NCI-H2081 (cell line): ENCODE measurements at places on chromosomes 2 and 18.

- no peak for DNase-seq
These were observed 187.4 kb downstream of the ALK start for GRCh38 chr2:29733965-29734364.

- no peak for DNase-seq
These were observed 19.5 kb downstream of the TTC32 start for GRCh38 chr2:19882286-19882685.

DNA sequence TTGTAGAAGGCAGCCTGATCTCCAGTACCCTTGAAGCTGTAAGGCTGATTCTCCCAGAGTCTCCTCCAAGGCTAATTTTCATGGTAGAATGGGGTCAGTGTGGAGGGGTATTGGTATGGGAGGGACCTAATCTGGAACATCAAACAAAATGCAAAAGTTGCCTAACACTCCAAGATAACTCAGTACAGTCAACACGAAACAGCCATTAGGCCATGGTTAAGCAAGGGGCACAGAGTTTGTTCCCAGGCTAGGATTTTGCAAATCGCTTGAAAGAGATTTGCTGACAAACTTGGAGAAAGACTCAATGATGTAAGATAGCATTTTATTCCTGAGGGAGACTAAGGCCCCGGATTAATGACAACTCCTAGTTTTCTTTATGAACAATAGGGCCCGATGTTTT is 5.4 kb downstream of the PID1 start:
- DNase-seq = no peak

DNA sequence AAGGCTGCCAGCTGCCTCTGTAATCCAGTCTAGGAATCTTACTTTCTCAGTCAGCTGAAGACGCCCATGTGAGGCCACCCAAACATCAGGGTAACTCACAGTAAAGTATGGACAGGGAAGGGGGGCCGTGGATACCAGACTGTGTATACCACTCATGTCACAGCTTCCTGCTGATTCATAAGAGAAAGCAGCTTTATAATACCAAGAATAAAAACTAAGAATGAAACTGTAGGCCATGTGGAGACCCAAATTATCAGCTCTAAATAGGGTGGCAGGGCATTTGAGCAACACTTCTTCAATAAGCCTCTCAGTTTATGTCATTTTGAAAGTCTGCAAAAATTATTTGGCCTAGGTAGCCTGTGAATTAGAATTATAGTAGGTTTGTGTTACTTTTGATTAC is 115.0 kb upstream of the CDCA7 start:
- DNase-seq = no peak

DNA sequence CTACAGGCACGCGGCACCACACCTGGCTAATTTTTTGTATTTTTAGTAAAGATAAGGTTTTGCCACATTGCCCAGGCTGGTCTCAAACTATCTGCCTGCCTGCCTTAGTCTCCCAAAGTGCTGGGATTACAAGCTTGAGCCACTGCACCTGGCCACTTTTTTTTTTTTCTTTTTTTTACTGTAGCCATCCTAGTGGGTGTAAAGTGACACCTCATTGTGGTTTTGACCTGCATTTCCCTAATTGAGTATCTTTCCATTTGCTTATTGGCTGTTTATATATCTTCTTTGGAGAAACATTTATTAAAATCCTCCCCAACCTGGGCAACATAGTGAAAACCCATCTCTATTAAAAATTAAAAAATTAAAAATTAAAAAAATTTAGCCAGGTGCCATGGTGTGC is 12.0 kb downstream of the PCBP1 start:
- DNase-seq = no peak

- DNase-seq = no peak
These were observed 96.1 kb upstream of the LMAN1 start for GRCh38 chr18:59454909-59455727.

DNA sequence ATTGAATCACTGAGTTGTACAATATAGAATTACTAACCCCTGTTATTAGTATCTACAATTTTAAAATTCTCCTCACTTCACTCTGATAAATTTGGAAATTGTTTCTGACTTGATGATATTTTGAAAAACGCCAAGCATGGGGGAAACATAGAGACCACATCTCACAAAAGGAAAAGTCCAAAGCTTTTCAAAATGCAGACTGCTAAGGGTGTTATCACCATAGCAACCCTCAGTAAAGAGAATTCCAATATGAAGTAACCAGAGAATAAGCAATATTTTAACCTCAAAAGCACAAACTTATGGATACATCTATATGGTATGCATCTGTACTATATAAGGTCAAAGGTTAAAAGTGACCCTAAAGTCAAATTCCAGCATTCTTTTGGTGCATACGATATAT is 22.7 kb downstream of the LRP2 start:
- DNase-seq = no peak

- no peak for DNase-seq
These were observed 3.8 kb upstream of the SIGLEC15 start for GRCh38 chr18:45821711-45822110.

DNA sequence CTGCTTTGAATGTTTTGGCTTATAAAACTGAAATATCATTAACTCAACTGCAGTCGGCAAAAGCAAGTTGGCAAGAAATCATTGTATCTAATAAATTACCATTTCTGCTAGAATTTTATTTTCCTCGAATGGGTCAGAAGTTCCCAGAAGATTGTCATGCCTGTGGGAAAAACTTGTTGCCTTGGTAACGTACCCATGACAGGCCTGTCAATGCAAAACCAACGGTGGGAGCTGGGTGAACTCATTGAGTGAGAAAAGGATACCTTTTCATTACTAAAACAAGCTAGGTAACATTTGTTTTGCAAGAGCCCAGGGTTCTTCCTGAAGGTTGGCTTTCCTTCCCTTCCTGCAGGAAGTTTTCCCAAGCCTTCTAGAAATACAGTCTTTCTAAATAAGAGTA is 9.5 kb downstream of the PLB1 start:
- DNase-seq = no peak

GRCh38 chr2:225399504-225399903 is at the start of gene NYAP2:
Gene NYAP2 (plus strand): TSS chr2:225399710. CDS start chr2:225408881, 9,171 bp downstream.
- peak; percentile 89 for DNase-seq

- DNase-seq = no peak
These were observed 534 bp upstream of the SOCS6 start for GRCh38 chr18:70288171-70288850.

DNA sequence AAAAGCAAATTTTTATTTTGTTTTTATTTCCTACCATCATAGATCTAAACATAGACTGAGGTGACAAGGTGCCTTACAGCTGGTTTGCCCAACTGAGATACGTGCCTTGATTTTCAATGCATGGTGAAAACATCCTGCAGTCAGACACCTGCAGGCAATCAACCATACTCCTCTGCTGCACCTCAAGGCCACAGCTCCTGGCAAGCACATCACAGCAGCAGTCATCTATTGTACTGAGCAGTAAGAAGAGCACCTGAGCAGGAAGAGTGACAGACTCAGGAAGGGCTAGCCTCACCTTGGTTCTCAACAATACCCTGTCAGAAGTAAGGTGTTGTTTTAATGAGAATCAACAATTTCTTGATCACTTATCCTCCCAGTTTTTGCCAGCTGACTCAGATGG is 1206.8 kb upstream of the NRXN1 start:
- DNase-seq = no peak

- no peak for DNase-seq
These were observed 30.1 kb downstream of the UXS1 start for GRCh38 chr2:106163948-106164545.

- DNase-seq = no peak
These were observed 114.7 kb downstream of the SH3RF3 start for GRCh38 chr2:109243526-109244303.

DNA sequence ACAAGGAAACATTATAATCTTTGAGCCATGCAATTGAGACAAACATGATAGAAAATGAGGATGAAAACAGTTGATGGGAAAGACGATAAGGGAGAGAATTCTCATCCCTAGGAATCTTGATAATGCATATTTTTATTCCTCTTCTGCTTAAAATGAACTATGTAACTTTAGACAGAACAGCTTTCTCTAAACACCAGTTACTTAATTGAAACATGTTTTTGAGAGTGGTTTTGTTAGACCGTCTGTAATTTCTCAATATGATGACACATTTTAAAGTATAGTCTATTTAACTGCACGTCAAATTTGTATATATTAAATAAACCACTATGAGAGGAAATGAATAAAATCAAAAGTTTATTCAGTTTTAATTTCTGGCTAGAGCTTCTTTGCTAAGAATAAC is 1453.9 kb upstream of the NXPH2 start:
- no peak for DNase-seq

- DNase-seq = no peak
These were observed 42.1 kb upstream of the TTC39C start for GRCh38 chr18:23972453-23972852.

DNA sequence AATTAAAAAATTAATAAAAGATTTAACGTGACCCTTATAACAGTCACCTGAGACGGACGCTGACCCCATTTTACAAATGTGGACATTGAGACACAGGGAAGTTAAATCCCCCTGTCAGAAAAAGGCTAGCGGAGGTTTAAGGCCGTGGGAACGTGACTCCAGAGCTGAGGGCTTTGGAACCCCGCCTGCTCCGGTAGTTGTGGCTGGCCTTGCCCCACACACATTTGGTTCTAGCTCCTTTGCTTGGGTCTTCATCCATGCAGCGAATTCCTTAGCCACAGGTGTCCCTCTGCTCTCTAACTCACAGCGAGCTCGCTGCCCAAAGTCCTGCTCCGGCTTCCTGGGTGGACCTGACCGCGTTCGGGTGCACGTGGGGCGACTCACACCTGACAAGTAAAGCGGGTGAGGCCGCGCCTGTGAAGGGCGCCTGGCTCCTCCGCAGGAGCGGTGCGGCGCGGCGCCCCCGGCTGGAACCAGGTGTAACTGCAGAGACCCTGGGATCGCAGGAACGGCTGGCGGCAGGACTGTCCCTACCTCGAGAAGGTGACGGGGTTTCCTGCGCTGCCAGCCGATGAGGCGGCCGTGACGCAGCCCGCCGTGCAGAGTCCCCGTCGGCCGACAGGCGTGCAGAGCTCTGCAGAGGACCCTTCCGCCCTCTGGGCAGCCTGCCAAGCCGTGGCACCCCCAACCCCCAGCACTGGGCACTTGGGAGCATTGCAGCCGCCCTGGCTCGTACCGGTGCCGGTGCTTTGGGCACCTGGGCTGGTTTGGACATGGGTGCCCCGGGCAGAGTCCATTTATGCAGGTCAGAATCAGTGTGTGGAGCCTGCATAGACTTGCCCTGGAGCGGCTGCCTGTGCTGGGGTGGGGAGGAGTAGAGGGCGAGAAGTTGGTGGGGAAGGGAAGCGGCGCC is 2.4 kb upstream of the PROC start:
- no peak for DNase-seq

GRCh38 chr2:172053486-172053885 is 31.8 kb upstream of the DLX1 start:
- no peak for DNase-seq

GRCh38 chr18:23106575-23106974 is 28.7 kb upstream of the CABLES1 start:
- no peak for DNase-seq

- DNase-seq = peak; percentile 21
These were observed 734.0 kb upstream of the LINC00305 start for GRCh38 chr18:64882896-64883295.

GRCh38 chr2:128628996-128629395 is 310.3 kb upstream of the HS6ST1 start:
- no peak for DNase-seq

DNA sequence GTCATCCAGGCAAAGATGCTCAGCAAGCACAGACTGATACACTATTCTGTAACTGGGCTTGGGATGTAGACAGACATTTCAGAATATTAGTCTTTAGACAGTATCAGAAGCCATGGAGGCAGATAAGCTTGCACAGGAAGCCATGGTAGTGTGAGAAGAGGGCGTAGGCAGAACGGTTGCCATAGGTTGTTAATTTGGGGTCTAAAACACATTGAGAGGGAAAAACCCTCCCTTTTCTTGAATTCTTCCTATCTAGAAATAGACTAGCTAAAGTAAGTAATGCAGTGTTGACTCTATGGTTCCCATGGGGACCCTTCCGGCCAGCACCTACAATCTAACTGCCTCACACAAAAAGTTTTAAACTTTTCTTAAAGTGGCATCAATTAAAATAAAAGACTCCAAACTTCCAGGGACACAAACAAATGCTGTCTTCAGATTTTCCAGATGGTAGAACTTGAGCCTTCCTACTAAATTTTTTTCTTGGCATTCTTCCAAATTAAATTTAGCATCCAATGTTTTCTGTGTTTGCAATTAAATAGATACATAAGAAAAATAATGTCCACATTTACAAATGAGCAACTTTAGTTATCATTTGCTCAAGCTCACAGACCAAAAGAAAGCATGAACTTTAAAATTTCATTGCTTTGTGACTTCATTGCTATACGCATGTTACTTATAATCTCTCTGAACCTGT is 1.9 kb downstream of the PRKRA start:
- no peak for DNase-seq

DNA sequence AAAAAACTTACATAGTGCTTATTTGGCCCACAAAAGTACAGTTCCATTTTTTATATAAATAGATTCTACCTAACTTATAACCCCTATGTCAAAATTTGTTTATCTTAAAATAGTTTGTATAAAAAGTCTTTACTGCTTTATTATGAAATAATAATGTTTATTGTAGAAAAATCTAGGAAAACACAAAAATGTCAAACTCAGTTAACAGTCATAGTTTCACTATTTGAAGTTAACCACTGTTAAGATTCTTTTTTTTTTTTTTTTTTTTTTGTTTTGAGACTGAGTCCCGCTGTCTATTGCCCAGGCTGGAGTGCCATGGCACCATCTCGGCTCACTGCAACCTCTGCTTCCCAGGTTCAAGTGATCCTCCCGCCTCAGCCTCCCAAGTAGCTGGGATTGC is 26.5 kb upstream of the ABI2 start:
- no peak for DNase-seq

DNA sequence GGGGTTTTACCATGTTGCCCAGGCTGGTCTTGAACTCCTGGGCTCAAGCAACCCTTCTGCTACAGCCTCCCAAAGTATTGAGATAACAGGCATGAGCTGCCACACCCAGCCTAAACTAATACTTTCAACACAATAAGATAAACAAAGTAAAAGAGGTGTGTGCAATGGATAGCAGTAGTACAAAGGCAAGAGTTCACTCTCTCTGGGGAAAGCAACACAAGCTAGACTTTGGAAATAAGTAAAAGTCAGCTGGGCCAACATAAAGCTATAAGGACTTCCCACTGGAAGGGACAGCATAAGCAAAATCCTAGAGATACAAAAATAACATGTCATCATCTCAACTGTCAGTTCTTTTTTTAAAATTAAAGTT is 5.2 kb upstream of the NOSTRIN start:
- no peak for DNase-seq

- DNase-seq = no peak
These were observed 246.8 kb downstream of the TMEM182 start for GRCh38 chr2:103008586-103008985.

- no peak for DNase-seq
These were observed 190.4 kb downstream of the PMAIP1 start for GRCh38 chr18:60090170-60090569.
